Activated CD8-positive, alpha-beta T cell treated with anti-CD3 and anti-CD28 coated beads, Interleukin-2, amount 10 ng/mL, durations not matched to agents 7 days and 5 days (primary cell): ENCODE measurements at places on chromosomes 13 and 19. TPM values are rescaled to one million over a fixed set of nuclear protein-coding genes. Genes with fewer than 3 reads are reported as not detected.

The ADGRE2 gene
- total RNA-seq, result 0.29 TPM

The KIR3DL1 gene
- 0.29 TPM for total RNA-seq

The RNF225 gene
- 0.84 TPM for total RNA-seq

The INSL3 gene
- total RNA-seq, result 5.0 TPM

The GPR183 gene
- total RNA-seq, result 5.2 TPM

The EBI3 gene
- total RNA-seq, result not detected

The LGALS7B gene
- total RNA-seq, result not detected

GRCh38 chr13:99416411-99417121 lies 84.7 kb upstream of the TM9SF2 start:
- no peak for DNase-seq

DNA sequence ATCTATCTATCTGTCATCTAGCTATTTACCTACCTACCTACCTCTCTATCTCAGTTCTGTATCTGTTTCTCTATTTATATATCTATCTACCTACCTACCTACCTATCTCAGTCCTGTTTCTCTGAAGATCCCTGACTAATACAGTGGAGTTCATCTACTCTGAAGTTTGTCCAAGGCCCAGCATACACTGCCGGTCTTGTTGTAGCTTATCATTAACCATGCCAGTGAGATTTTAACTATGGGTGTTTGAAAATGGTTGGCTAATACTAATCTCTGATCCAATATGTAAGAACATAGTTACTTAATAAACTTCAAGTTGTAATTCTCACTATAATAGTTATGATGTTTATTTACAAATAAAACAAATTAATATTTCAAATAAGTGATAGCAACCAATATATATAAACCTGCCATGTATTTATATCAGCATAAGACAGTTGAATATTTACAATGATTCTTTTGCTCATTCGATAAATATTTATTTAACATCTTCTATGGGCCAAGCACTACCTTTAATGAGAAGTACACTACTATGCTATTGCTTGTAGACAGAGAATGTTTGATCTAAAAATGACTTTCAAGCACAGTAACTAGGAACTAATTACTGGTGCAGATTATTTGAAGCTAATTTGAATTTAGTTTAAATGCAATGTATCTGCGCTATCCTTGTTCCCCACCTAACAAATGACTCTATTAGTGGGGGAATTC lies 242.1 kb downstream of the KLF5 start:
- no peak for DNase-seq

DNA sequence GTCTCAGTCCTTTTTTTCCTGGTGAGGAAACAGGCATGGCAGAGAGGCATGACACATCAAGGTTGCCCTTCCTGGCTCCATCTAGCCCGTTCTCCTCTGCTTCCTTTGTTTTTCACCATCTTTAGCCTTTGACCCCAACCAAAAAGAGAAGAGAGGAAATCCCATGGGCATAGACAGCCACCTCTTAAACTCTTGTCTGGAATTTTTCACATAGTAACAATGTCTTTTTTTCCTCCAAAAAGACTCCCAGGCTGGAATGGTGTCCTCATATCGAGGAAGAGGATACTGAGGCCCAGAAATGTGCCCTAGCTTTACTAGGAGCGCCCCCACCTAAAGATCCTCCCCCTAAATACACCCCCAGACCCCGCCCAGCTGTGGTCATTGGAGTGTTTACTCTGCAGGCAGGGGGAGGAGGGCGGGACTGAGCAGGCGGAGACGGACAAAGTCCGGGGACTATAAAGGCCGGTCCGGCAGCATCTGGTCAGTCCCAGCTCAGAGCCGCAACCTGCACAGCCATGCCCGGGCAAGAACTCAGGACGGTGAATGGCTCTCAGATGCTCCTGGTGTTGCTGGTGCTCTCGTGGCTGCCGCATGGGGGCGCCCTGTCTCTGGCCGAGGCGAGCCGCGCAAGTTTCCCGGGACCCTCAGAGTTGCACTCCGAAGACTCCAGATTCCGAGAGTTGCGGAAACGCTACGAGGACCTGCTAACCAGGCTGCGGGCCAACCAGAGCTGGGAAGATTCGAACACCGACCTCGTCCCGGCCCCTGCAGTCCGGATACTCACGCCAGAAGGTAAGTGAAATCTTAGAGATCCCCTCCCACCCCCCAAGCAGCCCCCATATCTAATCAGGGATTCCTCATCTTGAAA lies at the start of gene GDF15:
Gene GDF15, plus strand, starts transcription at position 484 of the 868 bp plus-strand sequence. Its CDS starts 32 bp downstream, at position 516.
- peak; percentile 30 for DNase-seq

DNA sequence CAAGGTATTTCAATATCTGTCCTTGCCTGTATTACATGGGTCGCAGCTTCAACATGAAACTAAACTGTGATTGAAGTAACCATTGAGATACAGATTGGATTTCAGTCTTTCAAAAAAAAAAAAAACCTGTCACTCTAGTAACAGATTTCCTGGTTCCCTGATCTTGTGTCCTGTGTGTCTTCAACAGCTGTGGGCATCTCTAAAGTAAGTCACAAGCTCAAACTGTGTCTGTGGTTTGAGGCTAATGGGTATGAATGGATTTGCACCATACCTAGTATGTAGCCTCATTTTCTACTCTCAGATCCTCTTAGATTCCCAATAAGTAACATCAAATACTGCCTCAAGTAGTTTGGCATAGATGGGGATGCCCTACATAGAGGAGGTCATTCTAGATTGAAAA lies 300.1 kb downstream of the COG6 start:
- no peak for DNase-seq

DNA sequence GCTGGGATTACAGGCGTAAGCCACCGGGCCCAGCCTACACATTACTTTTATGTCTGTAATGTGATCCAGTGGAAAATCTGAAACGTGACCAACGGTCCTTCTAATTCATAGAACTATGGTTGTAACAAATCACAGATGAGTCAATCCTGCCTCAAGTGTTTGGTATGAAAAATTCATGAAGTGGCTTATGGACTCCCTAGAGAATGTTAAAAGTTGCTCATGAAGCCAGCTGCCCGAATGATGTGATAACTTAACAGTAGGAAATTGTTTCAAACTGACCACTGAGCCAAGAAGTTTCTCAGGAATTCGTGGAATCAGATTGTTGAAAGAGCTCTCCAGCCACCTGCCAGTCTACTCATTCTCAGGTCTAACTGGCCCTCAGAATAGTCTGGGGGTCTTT lies 59.4 kb upstream of the FARP1 start:
- DNase-seq, result no peak

GRCh38 chr13:33678906-33679657 lies 138.9 kb upstream of the RFC3 start:
- DNase-seq, result peak; percentile 42

DNA sequence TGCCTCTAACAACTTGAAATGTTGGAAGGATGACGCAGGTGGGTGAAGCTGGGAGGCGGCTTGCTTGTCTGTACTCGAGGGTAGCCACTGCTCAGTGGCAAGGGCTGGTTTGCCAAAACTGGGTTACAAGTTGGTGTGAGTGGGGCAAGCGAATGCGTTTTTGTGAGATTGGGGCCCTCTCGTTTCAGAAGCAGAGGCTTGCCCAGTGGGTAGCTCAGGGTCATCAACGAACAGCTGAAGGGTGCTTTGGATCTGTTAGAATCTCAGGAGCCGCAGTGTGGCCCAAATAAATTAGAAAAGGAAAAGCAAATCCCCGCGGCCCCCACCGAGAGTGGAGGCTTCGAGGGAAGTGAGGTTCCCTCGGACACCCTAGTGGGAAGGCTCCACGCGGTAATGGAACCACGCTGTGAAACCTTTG lies 7.3 kb downstream of the ATP4B start:
- no peak for DNase-seq

DNA sequence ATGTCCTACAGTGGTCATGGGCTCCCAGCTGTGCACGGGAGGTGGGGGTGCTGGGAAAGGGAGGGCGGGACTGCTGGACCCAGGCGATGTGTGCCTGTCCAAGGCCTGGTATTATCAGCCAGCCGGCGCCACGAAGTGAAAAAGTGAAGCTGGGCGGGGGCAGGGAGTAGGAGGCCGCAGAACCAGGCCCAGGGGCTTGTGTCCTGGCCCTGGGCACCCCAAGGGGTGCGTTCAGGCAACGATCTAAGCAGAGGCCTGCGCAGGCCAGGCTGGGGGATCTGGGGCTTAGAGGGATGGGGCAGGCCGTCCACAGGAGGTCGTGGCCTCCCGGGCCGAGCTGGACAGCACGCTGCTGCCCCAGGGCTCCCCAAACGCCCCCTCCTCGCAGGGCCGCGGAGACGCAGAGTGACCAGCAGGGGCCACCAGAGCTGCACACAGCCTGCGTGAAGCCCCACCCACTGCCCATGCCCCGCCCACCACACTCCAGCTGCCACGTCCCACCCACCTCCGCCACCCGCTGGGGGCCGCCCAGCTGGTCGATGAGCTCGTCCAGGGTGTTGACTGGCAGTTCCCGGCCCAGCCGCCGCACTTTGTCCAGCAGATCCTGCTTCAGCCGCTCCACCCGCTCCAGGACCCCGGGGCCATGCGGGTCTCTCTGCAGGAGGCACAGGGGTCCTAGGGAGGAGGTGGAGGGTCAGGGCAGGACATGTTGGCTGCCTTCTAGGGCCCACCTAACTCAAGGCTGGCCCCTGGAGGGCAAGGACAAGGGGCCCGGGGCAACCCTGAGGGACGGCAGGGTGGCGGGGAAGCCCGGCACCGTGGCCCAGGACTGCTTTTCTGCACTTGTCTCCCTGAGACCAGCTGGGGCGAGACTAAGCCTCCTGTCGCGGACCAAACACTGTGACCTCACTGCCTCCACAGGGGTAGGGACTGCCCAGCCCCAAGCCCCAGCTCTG lies 9.5 kb downstream of the GPX4 start:
- peak; percentile 90 for DNase-seq

DNA sequence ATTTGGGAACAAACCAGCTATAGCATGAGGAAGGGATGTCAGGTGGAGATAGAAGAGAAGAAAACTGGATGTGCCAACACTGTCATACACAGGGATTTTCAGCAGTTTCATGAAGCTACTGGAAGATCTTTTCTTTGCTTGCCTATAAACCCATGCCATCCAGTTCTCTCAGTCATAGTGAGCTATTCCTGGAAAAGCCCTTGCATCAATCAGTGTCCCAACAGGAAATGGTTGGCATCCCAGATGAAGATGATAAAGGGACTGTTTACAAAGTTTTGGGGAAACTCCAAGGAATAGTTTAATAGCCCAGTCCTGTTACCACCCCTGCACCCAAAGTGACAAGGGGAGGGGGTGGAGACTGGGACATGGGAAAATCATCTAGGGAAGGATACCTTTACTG lies 58.5 kb upstream of the ARGLU1 start:
- no peak for DNase-seq

DNA sequence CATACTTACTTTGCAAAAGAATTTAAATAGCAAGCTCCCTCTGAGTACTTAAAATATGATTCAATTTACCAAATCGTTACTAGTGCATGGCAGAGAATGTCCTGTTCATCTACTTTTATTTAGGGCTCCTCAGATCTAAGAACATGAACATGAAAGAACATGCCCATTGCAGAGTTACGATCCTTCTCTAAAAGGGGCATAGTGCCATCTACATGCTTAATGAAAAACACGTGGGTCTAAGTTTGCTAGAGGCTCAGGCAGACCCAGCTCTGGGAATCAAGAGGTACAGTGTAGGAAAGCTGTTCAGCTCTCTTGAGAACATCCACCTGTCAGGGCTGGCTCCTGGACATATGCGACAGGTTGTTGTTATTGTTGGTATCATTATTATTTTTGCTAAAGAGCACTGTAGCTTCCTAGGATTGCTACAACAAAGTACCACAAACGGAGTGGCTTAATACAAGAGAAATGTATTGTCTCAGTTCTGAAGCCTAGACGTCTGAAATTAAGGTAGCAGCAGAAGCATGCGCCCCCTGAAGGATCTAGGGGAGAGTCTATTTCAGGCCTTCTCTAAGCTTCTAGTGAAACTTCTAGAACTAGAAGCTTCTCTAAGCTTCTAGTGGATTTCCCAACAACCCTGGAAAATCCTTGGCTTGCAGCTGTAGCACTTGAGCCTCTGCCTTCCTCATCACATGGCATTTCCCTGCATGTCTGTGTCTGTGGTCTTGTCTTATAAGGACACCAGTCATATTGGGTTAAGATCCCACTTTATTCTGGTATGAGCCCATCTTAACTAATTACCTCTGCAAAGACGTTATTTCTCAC lies 133.9 kb downstream of the DCT start:
- DNase-seq, result peak; percentile 28

GRCh38 chr13:92137520-92137919 lies 739.1 kb downstream of the GPC5 start:
- DNase-seq, result no peak

DNA sequence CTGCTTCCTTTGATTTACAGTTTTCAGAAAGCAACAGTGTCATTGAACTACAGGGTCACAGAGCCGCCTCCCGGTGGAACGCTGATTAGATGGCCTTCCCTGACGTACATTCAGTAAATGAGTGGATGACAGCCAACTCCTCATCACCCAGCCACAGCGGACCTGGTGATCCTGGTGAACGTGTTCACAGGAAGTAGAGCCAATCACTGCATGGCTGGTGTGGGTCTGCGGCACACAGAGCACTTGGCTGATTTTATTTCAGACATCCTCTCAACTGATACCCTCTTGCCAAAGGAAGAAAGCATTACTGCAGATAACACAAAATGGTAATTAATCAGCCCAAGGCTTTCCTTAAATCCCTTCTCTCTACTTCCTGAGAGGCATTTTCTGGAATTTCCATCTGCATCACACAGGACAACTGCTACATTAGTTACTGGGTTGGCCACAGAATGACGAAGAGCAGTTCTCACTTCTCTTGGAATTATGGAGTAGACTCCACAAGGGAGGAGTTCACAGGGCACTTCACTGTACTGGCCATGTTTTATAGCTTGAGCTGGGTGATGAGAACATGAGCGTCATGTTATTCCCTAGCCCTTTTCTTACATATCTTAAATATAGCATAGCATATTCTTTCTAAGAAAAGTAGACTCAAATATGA lies 84.0 kb upstream of the SLC7A1 start:
- no peak for DNase-seq

- no peak for DNase-seq
Measured at GRCh38 chr13:90008707-90009149, 1338.8 kb upstream of the MIR17HG start.

GRCh38 chr13:20105161-20105689 lies 55.6 kb downstream of the GJA3 start:
- no peak for DNase-seq

- DNase-seq, result no peak
Measured at GRCh38 chr13:30587231-30587630, 30.5 kb upstream of the USPL1 start.
